Activated CD8-positive, alpha-beta memory T cell treated with anti-CD3 and anti-CD28 coated beads for 4 hours (primary cell): ENCODE measurements at places on chromosomes 4 and X.

DNA sequence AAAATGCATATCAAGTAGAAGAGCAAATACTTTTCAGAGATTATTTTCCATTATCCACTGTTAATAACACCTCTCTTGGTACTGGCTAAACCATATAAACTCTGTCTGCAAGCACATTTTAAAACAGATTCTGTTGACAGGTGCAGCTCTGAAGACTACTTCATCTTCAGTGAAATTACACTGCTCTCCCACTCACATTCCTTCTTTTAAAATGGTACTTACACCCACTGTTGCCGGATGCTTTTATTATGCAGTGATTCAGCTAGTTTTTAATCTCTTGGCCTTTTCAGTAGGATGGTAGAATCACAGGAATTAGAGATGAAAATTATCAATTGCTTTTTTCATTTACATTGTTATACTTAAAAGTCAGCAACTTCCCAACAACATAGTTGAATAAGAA lies 381.6 kb downstream of the GASK1B start:
- no peak for DNase-seq

DNA sequence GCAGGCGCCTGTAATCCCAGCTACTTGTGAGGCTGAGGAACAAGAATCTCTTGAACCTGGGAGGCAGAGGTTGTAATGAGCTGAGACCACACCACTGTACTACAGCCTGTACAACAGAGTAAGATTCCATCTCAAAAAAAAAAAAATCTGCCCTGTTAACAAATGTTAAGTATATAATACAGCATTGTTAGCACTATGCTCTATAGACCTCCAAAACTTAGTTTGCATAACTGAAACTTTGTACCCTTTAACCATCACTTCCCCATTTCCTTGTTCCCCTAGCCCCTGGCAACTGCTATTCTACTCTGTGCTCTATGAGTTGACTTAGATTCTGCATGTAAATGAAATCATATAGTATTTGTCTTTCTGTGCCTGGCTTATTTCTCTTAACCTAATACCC lies 76.7 kb downstream of the TAB3 start:
- no peak for DNase-seq

- no peak for DNase-seq
These were observed 37.9 kb upstream of the SLC4A4 start for GRCh38 chr4:71300964-71301363.

- DNase-seq, result no peak
These were observed 1672.7 kb upstream of the PCDH7 start for GRCh38 chr4:29047341-29048041.

GRCh38 chr4:184548648-184549341 lies 74.4 kb upstream of the IRF2 start:
- DNase-seq, result no peak

DNA sequence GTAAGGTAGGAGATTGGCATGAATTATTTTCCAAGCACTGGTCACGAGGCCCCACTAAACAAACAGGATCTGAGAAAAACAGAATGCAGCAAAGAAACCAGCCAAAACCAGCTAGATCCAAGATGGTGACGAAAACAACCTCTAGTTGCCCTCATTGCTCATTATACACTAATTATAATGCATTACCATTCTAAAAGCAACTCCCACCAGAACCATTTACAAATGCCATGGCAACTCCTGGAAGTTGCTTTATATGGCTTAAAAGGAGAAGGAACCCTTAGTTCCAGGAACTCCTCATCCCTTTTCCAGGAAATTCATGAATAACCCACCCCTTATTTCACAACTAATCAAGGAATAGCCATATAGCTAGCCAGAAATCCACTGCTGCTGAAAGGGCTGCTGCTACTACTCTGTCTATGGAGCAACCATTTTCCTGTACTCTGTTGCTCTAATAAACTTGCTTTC lies 69.3 kb downstream of the ABCB7 start:
- DNase-seq, result no peak

GRCh38 chrX:72216973-72217372 lies 21.9 kb downstream of the ERCC6L start:
- DNase-seq, result no peak

- no peak for DNase-seq
These were observed 660 bp downstream of the GEMIN8 start for GRCh38 chrX:14029039-14029424.

- no peak for DNase-seq
These were observed 65.1 kb downstream of the PPP3CA start for GRCh38 chr4:101282076-101282844.

- no peak for DNase-seq
These were observed 223.5 kb downstream of the ZNF674 start for GRCh38 chrX:46321676-46322075.

DNA sequence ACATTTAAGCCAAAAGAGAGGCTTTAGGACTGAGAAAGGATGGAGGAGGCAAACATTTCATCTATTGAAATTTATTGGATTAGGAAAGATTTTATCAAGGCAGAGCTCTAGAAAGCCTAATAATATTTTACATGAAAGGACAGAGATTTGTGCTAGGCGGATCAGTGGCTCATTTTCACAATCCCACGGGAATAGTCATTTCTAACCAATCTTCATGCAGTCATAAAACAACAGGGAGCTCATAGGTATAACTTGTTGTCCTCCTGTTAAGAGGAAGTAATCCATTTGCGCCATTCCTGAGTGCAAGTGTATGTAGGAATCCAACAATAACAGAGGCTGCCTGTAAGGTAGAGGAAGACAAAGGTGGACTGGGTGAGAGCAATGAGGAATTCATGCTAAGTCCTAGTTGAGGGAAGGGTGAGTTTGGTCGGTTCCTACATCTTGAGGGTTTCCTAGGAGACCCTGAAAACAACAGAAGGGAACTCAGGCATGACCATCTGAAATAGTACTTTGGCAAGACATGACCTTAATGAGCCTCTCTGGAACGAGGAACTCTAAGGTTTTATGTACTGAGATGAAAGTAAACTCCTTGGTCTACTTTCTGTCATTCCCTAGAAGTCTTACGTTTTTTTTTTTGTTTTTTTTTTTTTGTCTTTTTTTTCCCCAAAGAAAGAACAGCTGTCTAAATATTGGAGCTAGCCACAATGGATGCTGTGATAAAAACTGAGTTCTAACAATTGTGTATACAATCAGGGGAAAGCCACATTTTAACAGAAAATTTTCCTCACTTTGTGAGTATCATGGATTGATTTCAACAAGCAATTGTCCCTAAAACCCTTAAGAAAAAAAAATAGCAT lies 89.7 kb downstream of the GEMIN8 start:
- DNase-seq, result no peak

- no peak for DNase-seq
These were observed 97.3 kb upstream of the DDX3X start for GRCh38 chrX:41236629-41237028.

- DNase-seq, result no peak
These were observed 53.5 kb upstream of the HPRT1 start for GRCh38 chrX:134406356-134407064.

- DNase-seq, result no peak
These were observed 26.8 kb upstream of the AREG start for GRCh38 chr4:74418063-74418670.

GRCh38 chr4:14169460-14169859 lies 541.9 kb upstream of the BOD1L1 start:
- no peak for DNase-seq

- no peak for DNase-seq
These were observed 27.7 kb upstream of the METAP1 start for GRCh38 chr4:98967786-98968329.

DNA sequence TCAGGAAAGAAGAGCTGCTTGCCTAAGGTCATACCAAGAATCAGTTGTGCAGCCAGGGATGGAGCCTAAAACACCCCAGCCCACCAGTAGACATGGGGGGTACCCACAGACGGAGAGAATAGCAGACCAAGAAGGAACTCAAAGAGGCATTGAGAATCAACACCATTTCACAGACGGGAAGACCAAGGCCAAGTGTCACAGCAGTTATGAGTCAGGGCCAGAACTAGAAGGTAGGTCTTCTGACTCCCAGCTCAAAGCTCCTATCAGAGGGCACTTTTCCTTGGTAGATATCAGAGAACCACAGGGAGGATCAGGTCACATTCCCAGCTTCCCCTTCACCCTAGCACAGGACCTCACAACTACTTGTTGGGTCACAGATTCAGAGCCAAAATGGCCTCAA lies 14.5 kb downstream of the OTUD5 start:
- no peak for DNase-seq

- DNase-seq, result no peak
These were observed 70.8 kb downstream of the STIM2 start for GRCh38 chr4:26931451-26931850.

GRCh38 chrX:82775426-82775825 lies 732.7 kb upstream of the POU3F4 start:
- no peak for DNase-seq

- no peak for DNase-seq
These were observed 71.3 kb upstream of the LHFPL1 start for GRCh38 chrX:112751076-112751475.

GRCh38 chrX:27548624-27549023 lies 41.5 kb upstream of the DCAF8L2 start:
- DNase-seq, result no peak
